AG09319 (cell line): ENCODE measurements at places on chromosomes 2 and 18.

DNA sequence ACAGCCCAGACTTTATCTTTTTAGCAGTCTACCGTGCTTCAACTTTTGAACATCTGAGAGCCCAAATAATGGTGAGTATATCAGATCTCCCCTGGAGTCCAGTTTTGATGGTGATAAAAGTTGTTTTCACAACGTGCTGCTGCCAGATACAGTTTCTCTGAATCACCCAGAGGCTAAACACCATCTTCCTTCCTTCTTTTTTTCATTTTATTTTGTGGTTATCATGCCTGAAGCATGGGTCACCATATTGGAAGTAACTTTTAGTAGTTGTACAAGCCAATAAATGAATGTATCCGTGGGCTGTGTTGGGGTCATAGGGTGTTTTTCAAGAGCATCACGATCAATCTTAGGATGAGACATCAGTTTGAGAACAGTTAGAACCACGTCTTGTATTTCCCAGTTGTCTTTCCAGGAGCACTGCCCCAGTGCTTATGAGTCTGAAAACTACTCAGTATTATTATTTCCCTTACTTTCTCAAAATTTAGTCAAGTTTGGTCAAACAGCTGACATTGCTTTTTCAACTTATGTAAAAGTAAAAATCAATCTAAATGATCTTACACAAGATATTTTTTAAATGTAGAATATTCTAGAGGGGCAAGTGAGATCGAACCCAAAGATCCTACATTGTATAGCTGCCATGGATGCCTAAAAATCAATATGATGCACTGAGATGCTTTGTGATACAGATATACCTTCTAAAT is 311.4 kb downstream of the CTNNA2 start:
- no peak for DNase-seq

- no peak for DNase-seq
Measured at GRCh38 chr2:11257964-11258363, 86.5 kb downstream of the ROCK2 start.

GRCh38 chr2:181051861-181052522 is 71.6 kb downstream of the UBE2E3 start:
- DNase-seq = no peak

GRCh38 chr2:158715357-158715756 is 79.8 kb upstream of the DAPL1 start:
- no peak for DNase-seq

DNA sequence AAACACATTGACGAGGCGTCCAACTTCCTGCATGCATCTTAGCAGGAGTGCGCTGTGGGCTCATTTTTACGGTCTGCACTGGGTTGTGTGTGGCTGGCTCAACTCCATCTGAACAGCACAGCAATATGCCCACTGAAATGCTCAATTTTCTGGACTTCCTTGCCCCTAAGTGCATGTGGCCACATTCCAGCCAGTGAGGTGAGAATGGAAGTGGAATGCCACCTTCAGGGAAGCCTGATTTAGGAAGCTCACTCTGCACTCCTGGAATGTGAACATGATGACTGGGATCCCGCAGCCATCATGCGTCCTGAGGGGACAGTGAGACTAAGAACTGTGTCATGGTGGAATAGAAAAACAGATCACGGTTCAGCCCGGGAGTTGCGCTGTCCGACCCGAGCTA is 76.2 kb downstream of the PSMG2 start:
- DNase-seq = no peak

DNA sequence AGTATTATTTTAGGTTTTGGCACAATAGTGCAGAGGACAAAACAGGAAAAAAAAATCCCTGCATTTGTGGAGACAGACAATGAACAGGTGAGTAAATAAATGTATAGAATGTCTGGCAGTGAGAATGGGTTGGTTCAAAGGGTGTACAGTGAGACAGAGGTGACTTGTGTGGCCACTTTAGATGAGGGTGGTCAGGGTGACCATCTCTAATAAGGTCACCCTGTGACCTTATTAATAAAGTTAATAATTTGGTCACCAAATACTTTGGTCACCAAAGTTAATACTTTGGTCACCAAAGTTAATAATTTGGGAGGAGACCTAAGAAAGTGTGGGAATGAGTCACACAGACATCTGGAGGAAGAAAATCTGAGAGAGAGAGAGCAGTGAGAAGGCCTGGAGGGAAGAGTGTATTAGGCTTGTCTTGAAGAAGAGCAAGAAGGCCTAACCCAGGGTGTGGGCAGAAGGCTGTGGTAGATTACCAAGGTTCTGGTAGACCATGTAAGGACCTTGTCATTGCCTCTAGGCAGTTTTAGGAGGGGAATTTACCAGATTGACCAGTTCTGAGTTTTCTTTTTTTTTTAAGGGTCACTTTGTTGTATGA is 1368.4 kb upstream of the CELF4 start:
- no peak for DNase-seq

- no peak for DNase-seq
Measured at GRCh38 chr2:44267796-44268648, 7.3 kb upstream of the SLC3A1 start.
